ENCODE measurements at places on chromosomes 1 and 21.
A peak's percentile ranks its signal among the peaks of the same experiment; 100 is the strongest.

DNA sequence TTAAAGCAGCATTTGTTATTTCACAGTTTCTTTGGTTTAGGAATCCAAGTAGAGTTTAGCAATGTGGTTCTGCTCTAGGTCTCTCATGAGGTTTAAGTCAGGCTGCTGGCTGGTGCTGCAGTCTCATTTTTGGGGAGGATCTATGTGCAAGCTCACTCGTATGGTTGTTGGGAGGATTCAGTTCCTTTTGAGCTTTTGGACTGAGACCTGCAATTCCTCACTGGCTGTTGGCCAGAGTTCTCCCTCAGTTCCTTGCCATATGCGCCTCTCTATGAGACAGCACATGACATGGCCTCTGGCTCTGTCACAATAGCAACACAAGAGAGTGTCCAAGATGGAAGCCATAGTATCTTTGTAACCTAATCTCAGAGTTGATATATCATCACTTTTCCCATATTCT lies 91.0 kb downstream of the OLFML2B start:
- no peak for DNase-seq

GRCh38 chr21:37575580-37575979 lies 209.0 kb downstream of the DYRK1A start:
- no peak for DNase-seq

DNA sequence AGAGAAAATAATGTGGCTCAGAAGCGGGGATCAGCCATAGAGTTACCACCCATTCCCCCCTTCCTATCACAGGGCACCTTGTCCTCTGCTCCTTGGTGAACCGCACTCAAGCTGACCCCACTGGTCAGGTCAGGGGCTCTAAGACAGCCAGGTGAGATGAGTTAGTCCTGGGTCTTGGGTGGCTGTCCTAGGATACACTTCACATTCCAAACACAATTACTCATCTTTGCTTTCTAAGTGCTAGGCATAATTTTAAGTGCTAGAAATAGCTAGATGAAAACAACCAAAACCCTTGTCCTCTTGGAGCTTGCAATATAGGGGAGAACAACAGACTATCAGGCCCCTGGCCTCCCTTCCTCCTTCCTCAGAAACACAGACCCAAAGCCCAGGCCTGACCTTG lies 7.8 kb upstream of the MUTYH start:
- DNase-seq, result no peak

- peak; percentile 94 for DNase-seq
Measured at GRCh38 chr1:89719502-89720306, 86.8 kb downstream of the LRRC8C start.

- DNase-seq, result no peak
Measured at GRCh38 chr1:117336088-117336817, 31.0 kb upstream of the MAN1A2 start.

GRCh38 chr1:116404699-116405098 lies 31.7 kb downstream of the ATP1A1 start:
- no peak for DNase-seq

DNA sequence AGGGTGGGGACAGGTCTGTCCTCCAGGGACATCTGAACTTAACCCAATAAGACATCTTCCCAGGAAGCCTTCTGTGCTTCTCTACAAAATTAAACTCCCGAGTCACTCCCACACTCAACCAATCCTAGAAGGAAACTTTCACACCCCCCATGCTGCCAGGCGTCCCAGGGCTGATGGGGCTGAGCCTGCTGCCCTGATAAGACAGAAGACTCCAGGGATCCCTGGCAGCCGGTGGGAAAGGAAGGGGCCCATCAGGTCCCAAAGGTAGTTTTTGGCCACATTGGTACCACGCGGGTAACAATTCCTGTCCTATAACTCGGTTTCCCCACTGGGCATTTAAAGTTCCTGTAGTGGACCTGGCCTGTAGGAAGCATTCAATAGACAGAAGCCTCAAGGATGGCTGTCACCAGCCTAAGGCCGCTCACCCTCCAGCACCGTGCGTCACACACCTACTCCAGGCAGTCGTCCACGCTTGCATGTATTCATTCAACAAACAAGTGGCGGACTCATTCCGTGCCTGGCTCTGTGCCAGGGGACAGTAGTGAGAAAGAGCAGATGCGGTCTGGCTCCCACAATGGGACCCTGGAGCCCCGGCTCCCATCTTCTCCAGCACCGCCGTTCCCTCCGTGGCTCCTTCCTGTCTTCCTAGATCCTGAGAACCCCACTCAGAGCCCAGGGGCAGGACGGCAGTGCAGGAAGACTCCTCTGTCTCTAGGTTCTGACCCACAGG lies 465.2 kb downstream of the NPHP4 start:
- no peak for DNase-seq

GRCh38 chr21:37375866-37376574 lies 9.4 kb downstream of the DYRK1A start:
- no peak for DNase-seq

- DNase-seq, result no peak
Measured at GRCh38 chr1:179873438-179873851, 4.2 kb downstream of the TOR1AIP2 start.

DNA sequence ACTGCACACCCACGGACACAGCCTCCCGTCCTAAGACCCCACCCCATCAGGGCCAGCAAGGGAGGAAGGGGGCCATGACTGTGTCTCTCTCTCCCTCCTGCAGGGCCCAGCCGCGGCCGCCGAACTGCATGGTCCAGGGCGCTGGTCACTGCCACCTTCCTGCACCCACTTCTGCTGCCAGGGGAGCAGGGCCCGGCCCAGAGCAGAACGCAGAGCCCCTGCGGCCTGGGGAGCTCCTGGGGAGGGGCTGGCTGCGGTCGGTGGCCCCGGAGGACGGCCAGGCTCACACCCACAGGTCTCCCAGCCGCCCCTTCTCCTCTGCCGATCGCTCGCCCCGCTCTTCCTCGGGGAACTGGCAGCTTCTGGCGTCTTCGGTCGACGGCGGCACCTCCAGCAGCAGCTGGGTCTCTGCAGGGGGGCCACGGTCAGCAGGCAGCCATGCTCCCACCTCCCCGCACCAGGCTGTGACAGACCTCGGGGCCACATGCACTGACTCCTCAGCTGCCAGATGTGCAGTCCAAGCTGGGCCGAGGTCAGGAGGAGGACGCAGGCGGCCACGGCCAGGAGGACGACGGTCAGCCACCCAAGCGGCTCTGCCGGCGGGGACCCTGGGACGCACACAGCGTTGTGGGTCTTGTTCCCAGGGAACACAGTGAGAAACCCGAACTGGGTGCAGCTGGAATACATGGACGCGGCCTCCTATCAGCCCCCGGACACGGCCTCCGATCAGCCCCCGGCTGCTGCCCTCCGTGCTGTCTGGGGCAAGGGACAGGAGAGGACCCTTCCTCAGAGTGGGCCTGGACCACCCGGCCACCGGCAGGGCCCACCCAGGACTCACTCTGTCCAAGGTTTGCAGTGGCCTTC lies 2.6 kb downstream of the TNFRSF18 start:
- DNase-seq, result no peak

- peak; percentile 61 for DNase-seq
Measured at GRCh38 chr1:195965036-195965435, 643.2 kb downstream of the KCNT2 start.
